ENCODE measurements at places on chromosomes 2 and 18.

GRCh38 chr18:48136051-48136826, 205.8 kb upstream of the SMAD2 start:
- no peak for DNase-seq

- DNase-seq, result no peak
These were observed 9.2 kb upstream of the SP9 start for GRCh38 chr2:174325373-174326160.

GRCh38 chr2:121640380-121641316, 8.6 kb downstream of the CLASP1 start:
- no peak for DNase-seq

GRCh38 chr2:127645395-127646291, at the start of gene GPR17:
Gene GPR17 (plus strand): TSS chr2:127646153. CDS start chr2:127650736, 4,583 bp downstream.
- DNase-seq, result no peak

- no peak for DNase-seq
These were observed 2.3 kb downstream of the INPP5D start for GRCh38 chr2:233062451-233062850.

- no peak for DNase-seq
These were observed 120.9 kb upstream of the SPATS2L start for GRCh38 chr2:200185628-200186000.

GRCh38 chr18:63924551-63924950, 16.8 kb downstream of the SERPINB10 start:
- no peak for DNase-seq

DNA sequence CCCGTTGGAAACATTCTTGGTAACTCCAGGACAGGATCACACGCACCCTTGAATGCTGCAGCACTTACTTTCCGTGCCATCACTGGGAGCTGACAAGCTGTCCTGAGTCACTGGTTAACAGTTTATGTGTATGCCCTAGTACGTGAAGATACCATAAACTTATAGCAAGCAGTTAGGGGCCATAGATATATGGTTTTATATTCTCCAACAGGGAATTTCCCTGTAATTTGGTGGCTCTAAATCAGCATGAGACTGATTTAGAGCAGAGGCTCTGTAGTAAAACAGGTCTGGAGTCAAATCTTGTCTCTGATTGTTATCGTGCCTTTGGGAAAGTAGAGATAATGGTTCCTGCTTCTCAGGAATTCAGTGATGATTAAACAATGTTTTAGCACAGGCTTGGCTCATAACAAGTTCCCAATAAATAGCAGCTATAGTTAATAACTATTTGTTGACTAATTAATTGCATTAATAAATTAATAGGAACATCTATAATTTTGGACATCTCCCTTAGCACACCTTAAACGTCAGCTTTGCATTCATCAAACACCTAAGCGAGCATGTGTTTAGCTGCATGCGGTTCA, 215.2 kb downstream of the VAPA start:
- no peak for DNase-seq

DNA sequence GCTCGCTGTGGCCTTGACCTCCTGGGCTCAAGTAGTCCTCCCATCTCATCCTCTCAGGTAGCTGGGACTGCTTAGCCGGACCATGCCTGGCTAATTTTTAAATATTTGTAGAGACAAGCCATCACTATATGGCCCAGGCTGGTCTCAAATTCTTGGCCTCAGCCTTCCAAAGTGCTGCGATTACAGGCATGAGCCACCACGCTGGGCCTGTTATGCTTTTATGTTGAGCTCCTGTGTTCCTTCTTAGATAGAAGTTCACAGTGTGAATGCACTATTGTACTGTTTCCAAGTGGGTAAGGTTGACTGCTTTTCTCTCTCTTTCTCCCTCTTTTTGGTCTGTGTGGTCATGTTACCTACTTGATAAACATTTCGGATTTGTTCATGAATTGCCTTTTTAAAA, 61.9 kb downstream of the SMCHD1 start:
- DNase-seq, result no peak

DNA sequence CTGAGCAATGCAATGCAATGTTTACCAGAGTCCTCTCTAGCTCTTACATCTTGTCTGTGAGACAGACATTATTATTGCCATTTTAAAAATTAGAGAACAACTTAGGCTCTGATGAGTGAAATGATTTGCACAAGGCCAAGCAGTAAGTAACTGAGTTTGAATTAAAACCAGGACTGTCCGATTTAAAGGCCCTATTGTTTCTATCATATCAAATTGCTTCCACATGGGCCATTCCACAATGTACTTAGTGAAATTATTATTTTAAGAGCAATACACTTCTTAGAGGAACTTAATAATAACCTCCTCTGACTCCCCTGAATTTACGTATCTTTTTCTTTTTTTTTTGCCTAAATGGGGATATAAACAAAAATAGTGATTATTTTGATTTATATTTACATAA, 64.6 kb downstream of the PLCL1 start:
- DNase-seq, result no peak

- DNase-seq, result no peak
These were observed 196.1 kb downstream of the ANKRD30B start for GRCh38 chr18:14943967-14944636.

DNA sequence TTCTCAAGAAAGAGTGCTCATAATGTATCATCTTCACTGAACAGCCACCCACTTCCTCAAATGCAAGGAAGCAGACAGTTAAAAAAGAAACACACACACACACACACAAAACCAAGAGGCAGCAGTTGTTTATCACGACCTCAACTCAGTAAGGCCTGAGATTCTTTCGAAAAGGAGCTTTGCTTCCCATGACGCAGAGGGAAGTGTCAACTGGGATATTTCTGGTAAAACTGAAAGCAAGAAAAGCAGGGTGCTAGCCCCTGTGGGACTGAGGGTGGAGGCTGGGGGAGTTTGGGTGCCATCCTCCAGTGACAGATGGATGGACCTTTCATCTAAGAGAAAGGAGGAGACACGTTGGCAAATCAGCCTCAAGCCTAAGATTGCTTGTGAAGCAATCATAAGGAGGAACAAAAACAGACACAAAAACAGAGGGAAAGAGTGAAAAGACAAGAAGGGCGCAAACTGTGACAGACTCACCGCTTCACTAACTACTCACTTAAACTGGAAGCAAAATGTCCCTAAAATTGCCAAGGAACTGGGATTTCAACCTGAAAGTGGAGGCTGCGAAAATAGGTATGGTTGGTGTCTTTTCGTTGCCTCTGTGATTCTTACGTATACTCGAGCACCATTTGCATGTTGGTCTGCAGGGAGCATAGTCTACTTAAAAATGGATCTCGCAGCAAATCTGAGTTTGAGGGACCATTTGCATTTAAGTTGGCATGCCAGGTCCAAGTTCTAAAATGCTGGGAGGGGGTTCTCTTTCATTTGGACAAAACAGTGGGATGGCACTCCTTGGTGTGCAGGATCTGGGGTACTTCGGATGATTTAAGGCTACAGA, at the start of gene ARHGAP25:
Gene ARHGAP25 (plus strand): TSS at position 124 of the 838 bp plus-strand sequence. CDS start 389 bp downstream, at position 513.
- DNase-seq, result peak; percentile 86

DNA sequence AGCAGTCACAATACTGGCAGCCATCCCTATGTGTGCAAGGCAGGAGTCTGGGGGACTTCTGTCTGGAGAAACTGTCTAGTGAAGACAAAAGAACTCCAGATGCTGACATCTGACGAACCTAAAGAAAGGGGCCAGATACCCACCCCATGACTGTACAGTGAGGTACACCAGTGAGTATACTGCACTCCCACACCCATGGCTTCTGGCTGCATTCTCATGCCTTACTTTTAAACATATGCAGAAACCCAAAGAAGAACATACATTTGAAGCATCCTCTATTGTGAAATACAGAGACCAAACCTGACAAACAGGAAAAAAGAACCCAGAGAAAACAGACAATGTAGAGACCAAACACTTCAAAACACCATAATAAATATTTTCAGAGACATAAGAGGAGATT, 102.2 kb downstream of the ACTR3 start:
- no peak for DNase-seq

DNA sequence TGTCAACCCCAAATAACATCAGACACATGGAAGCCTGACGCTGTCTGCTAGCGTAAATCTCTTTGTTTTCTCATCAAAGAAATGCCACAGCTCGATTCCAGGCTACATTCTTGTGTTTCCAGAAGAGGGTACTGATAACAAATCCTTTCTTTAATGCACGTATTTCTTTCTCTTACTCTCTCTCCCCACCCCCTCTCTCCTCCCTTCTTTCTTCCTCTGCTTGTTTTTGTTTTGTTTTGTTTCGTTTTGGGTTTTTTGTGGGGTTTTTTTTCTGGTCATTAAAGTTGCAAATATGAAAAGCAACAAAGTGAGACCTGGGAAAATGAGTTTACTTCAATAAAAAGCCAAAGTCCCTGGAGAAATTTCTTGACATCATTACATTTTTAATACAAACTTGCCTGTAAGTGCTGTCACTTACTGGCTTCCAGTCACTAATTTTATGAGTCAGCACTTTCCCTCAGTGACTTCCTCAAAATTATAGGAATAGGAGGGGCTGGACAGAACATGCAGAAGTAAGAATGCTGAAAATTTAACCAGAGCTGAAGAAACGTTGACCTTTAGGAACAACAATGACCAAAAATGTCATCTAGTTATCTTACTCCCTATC, 106.7 kb upstream of the NABP1 start:
- peak; percentile 70 for DNase-seq

- no peak for DNase-seq
These were observed 35.6 kb upstream of the APCDD1 start for GRCh38 chr18:10418836-10419235.

- no peak for DNase-seq
These were observed 153.8 kb downstream of the IKZF2 start for GRCh38 chr2:212997526-212998020.

DNA sequence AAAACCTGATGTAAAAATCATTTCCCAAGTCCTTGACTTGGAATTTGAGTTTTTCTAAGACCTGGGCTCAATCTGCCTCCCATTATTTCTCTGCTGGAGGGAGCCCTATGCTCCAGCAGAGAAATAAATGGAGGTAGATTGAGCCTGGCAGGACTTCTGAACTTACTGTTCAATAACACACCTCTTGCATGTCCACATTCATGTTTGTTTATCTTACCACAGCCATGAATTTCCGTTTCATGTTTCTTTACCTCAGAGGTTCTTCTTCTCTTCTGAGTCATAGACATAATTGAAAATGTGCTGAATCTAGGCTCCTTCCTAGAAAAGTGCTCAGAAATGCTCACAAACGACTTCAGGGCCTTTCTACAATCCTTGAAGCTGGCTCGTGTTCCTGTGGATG, 170.8 kb downstream of the PMAIP1 start:
- no peak for DNase-seq

DNA sequence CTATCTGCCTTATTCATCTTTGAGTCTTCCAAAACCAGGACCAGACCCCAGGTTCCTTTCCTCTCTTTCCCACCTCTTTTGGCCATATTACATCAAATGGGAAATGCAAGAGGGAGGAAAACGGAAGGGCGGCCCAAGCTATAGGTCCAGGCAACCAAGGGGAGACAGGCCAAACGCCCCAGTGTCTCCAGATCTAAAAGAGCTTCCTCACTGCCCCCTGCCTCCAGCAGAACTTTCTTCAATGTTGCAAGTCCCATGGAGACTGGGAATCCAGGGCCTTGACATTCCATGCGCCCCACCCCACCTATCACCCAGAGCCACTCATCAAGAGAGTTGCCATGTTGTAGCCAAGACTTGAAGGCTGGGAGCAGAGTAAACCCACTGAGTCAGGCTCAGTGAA, 15.4 kb downstream of the TNS1 start:
- no peak for DNase-seq

- no peak for DNase-seq
These were observed 40.2 kb downstream of the SOCS6 start for GRCh38 chr18:70329071-70329470.

DNA sequence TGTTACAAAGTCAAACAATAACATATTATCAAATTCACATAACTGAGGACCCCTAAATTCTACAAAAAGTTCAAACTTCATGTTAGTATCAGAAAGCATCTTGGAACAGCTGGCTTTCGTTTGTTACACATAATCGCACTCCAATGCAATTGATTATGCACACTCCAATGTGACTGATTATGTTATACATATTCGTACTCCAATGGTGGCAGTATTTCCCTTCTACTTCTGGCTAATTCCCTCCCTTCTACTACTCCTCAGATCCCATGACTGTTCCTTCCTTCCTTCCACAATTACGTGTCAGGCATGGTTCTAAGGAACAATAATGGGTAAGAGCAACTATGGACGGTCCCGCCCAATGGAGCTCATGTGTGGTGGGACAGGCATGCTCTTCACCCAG, 137.1 kb upstream of the CCDC150 start:
- DNase-seq, result no peak

- DNase-seq, result peak; percentile 10
These were observed 5.9 kb upstream of the ATP5MC3 start for GRCh38 chr2:175187378-175187777.

GRCh38 chr2:188079196-188079595, 212.5 kb upstream of the GULP1 start:
- no peak for DNase-seq

GRCh38 chr2:237879991-237880560, 20.7 kb downstream of the RAMP1 start:
- no peak for DNase-seq

DNA sequence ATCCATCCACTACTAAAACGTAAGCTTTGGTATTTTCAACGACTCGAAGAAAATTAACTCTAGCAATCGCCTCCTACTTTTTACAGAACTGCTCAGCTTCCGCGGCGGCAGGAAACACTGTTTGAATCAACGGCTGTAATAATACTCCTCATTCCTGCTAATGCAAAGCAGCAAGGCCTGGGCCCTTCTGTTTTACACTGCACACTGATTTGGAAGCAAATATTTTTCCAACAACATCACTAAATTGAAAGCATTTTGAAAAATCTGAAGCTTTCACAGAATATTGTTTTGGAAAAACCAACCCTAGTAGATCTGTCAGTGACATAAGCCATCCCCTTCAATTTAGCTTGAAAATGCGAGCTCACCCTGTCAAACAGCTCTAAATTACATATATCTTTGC, 261.2 kb downstream of the TXNL1 start:
- DNase-seq, result no peak

- DNase-seq, result no peak
These were observed 87.6 kb upstream of the NFU1 start for GRCh38 chr2:69524799-69525198.

DNA sequence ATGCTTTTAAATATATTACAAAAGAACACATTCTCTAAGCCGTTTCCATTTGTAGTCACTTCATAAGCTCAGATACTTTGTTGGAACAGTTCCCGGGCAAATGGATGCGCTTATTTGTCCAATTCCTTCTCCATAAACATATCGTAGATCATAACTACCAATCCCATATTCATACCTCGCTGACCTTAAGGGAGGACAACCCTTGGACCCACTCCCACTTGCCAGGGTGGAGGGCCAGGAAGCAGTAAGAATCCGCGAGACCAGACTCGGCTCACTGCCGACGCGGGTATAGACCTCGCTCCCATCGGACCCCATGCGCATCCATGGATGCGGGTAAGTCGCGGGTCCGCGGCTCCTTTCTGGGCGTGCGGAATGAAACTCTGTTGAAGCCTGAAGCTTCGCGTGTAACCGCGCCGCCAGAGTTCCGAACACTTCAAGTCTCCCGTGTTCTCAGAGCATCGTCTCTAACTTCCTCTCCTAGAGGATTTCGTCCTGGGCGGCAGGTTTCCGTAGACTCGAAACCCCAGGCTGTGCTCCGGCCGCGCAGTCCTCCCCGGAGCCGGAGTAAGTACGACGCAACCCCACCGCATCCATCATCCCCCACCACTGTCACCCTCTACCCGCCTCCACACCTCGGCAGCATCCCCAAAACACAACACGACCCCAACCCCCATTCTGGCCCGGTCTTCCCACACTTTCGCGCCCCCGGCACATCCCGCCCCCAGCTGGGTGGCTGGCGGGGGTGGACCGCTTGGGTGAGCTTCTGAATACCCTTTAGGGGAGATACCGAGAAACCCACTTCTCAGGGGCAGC, 1.1 kb downstream of the DSC3 start:
- DNase-seq, result no peak

- no peak for DNase-seq
These were observed 342.7 kb downstream of the GPD2 start for GRCh38 chr2:156778916-156779315.

Data from CD4-positive, alpha-beta T cell treated with Interleukin-4 for 4 hours (primary cell).